ENCODE measurements at places on chromosomes 16 and 17. TPM values are rescaled to one million over a fixed set of nuclear protein-coding genes. Genes with fewer than 3 reads are reported as not detected.
A peak's percentile ranks its signal among the peaks of the same experiment; 100 is the strongest.

Gene TBC1D3I
- total RNA-seq = 0.42 TPM

DNA sequence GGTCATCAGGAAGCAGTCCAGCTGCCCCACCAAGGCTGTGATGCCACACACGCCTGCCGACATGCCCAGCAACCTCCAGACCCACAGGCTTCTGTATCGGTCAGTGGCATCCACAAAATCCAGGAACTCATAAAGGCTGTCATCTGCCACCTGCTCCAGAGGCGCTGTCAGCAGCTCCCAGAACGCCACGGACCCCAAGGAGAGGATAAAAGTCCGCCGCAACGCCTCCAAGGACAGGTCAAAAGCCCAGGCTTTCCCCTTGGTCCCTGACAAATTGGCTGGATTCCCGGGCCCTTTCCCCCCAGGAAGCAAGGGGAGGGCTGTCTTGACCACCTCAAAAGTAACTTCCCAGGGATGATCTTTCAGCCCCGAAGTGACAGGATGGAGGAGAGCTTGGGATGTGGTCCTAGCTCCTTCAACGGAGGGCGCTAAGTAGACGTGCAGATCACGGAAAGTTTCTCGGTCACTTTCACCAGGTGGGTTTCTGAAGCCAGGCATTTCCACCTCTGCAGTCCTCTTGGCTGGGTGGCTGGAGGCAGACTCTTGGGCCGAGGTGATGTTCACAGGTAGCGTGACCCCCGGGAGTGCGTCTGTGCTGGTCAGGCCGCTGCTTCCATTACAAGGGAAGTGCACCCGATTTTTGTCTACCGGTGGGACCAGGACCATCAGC is 854 bp downstream of the MFSD6L start:
- no peak for DNase-seq
- H3K4me1 ChIP-seq = peaks cover 21% of the 10 kb centered on the region
- H3K27ac ChIP-seq = no peak overlapping the region
- peaks cover 14% of the 10 kb centered on the region for H3K27me3 ChIP-seq

GRCh38 chr16:9077091-9077809 is 14.2 kb upstream of the HAPSTR1 start:
- H3K4me1 ChIP-seq = no peaks in the 10 kb centered on the region
- no peaks in the 10 kb centered on the region for H3K36me3 ChIP-seq
- no peak overlapping the region for H3K4me3 ChIP-seq
- H3K27ac ChIP-seq = no peak overlapping the region
- H3K27me3 ChIP-seq = no peaks in the 10 kb centered on the region

DNA sequence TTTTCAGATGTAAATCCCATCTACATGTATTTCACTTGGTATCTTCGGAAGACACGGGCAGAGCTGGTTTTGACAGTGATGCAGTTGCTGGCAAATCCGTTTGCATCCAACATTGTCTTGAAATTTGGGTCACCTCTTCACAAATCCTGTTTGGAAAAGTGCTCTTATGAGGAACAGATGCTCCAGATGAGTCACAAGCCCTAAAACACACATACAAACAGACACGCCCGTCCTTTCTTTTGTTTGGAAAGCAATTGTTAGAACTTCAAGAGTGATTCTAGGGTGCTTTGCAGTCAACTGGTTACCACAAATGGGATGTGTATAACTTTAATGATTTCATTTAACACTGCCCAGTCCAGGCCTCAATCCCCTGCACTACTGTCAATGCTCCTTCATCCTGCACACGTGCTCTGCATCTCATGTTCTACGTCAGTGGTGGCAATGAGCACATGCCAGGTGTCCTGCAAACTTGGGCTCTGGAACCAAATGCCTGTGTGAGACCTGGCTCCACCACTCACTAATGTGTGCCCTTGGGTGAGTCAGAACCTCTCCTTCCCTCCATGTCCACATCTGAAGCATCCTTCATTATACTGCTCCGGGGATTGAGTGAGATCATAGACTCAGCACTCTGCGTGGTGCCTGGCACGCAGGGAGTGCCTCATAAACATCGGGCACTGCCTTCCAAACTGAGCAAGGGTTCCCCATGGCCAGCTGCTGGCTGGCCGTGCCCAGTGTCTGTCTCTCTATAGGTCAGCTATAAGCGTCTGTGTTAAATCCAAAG is 19.3 kb upstream of the FOXF1 start:
- H3K4me1 ChIP-seq = no peaks in the 10 kb centered on the region
- no peak for DNase-seq
- no peak overlapping the region for H3K4me3 ChIP-seq
- H3K27ac ChIP-seq = no peak overlapping the region

DNA sequence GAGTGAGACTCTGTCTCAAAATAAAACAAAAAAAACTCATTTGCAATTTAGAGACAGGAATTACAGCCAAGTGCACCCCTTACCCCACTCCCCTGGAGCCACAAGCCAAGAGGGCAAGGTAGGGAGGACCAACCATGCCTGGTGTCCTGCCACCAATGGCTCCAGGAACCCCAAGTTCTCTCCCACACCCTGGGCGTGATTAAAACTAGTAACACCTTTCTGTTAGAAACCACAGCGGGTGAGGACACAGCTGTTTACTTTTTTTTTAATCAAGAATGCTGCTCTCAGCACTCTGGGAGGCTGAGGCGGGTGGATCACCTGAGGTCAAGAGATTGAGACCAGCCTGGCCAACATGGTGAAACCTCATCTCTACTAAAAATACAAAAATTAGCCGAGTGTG is 38.1 kb downstream of the ANKRD11 start:
- peaks cover 89% of the 10 kb centered on the region for H3K4me1 ChIP-seq
- no peak overlapping the region for H3K4me3 ChIP-seq
- no peak overlapping the region for H3K27ac ChIP-seq
- no peaks in the 10 kb centered on the region for H3K36me3 ChIP-seq
- DNase-seq = no peak

DNA sequence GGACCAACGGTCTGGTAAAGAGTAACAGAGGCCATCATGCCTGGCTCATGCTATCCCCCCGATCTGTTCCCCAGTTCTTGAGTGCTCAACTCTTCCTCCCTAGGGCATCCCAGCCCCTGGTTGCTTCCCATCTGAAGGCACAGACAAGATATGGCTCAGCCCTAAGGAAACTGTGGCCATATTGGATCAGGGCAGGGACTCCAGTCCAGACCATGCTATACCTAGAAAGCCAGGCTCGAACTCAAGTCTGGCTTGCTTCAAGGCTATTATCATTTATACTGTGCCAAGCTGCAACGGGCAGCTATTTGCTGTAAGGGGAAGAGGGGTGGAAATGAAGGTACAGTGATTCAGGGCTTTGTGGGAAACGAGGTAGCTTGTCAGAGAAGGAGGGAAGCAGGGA is 2.8 kb downstream of the UBTF start:
- H3K4me1 ChIP-seq = peaks cover 26% of the 10 kb centered on the region
- H3K27ac ChIP-seq = peak overlapping the region; percentile 100
- H3K36me3 ChIP-seq = peaks cover 13% of the 10 kb centered on the region
- no peak for DNase-seq
- no peaks in the 10 kb centered on the region for H3K27me3 ChIP-seq

- H3K27me3 ChIP-seq = no peaks in the 10 kb centered on the region
- no peak overlapping the region for H3K4me3 ChIP-seq
- no peaks in the 10 kb centered on the region for H3K36me3 ChIP-seq
- H3K27ac ChIP-seq = no peak overlapping the region
Measured at GRCh38 chr16:54407596-54407995, 121.0 kb upstream of the IRX3 start.
